ENCODE measurements at places on chromosomes 16 and 17.

- DNase-seq, result no peak
Measured at GRCh38 chr17:50805486-50805885, 29.9 kb upstream of the WFIKKN2 start.

DNA sequence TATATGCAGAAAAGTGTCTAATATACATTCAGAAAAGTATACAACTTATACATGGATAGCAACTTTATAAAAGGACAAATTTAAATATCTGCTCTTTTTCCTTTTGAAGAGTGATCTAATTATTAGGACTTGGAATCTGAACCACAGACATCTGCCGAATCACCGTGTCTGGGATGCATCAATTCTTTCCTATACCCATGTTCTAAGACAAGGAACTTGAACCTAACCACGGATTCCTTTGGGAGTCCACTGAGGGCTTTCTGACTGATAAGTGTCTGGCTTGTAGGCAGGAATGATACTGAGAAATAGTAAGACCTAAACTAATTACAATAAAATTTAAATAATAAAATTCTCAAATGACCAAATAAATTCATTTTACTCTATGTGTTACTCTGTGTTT, 54.2 kb downstream of the NDEL1 start:
- DNase-seq, result no peak

GRCh38 chr17:68782789-68783188, 172.4 kb downstream of the ABCA8 start:
- no peak for DNase-seq

GRCh38 chr16:87295661-87296531, 21.3 kb downstream of the C16orf95 start:
- no peak for DNase-seq

- DNase-seq, result no peak
Measured at GRCh38 chr17:75439287-75439686, 17.1 kb upstream of the TMEM94 start.
